Esophagus squamous epithelium (tissue), 5 donors: ENCODE measurements at places on chromosomes 1 and 21.
A peak's percentile ranks its signal among the peaks of the same experiment; 100 is the strongest.

DNA sequence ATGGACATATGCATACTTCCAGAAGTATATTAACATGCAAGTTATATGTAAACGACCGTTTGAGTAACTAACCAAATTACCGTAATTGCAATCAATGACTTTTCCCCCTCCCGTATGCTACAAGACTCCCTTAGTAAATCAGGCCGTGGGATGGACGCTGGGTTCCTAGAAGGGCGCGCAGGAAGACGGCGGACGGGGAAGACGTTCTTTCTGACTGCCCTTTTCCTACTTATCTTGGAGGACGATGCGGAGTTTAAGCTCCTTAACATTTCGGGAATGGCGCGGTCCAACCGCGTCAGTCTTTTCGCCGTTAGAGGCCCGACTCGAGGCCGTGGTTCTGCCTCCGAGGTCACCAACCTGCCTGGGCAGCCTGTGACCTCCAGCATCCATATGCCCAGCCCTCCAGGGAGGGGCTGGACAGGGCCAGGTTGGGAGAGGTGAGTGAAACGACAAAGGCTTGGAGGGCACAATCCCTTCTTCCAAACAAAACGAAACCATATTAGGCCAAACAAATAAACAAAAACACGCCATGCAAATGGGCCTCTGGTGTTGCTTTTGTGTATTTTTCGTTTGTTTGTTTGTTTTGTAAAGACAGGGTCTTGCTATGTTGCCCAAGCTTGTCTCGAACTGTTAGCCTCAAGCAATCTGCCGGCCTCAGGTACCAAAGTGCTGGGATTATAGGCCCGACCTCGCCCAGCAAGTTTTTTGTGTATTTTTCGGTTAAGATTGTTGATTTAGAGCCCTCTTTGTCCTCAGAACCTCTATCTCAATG lies 873 bp upstream of the PI4KB start:
- DNase-seq = no peak

GRCh38 chr1:76450229-76450628 lies 375.7 kb downstream of the ST6GALNAC3 start:
- DNase-seq = no peak

- DNase-seq = no peak
These were observed 1.0 kb upstream of the GALNT2 start for GRCh38 chr1:230066031-230066430.

- no peak for DNase-seq
These were observed 37.0 kb downstream of the ZBTB8B start for GRCh38 chr1:32501865-32502264.

GRCh38 chr1:216476341-216476740 lies 53.1 kb upstream of the USH2A start:
- no peak for DNase-seq

DNA sequence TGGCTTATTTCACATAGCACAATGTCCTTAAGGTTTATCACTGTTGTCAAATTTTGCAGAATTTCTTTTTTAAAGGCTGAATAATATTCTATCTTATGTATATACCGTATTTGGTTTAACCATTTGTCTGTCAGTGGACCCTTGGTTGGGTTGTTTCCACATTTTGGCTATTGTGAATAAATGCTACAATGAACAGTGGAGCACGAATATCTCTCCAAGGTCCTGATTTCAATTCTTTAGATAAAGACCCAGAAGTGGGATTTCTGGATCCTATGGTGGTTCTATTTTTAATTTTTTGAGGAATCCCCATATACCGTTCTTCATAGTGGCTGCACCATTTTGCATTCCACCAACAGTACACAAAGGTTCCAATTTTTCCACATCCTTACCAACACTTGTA lies 5.8 kb upstream of the ZBTB17 start:
- no peak for DNase-seq

DNA sequence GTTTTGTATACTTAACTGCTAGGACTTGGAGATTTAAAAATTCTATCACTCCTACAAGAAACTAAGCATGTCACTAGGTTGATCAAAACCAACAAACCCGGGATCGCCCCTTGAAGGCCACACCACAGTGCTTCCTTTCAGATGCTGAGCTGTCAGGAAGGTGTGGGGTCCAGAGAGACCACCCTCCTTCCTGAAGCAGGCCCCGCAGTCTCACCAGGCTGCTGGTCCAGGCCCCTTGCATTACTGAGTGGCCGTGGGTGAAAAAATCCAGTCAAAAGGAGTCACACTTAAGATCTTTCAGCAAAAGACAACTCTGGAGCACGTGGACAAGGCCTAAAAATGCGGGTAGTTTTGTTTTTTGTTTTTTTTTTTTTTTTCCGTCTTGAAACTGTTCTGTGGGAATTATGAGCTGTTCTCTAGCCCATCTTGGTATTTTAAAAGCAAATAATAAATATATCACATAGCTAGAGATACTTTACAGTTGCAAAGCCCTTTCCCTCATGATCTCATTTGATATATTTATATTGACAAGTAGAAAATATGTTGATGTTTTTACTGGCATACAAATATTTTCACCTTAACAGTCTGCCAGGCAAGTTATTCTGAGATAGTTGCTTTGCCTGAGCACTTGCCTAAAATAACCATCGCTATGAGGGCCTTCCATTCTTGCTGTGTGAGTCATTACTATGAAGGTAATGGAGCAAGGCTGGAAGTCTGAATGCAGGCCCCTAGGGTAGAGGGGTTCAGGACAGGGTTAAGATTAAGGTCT lies 73.1 kb upstream of the EDEM3 start:
- DNase-seq = no peak

- DNase-seq = no peak
These were observed 1.9 kb upstream of the ID3 start for GRCh38 chr1:23561076-23561812.

- DNase-seq = no peak
These were observed 341.8 kb downstream of the USH2A start for GRCh38 chr1:216081445-216081844.

DNA sequence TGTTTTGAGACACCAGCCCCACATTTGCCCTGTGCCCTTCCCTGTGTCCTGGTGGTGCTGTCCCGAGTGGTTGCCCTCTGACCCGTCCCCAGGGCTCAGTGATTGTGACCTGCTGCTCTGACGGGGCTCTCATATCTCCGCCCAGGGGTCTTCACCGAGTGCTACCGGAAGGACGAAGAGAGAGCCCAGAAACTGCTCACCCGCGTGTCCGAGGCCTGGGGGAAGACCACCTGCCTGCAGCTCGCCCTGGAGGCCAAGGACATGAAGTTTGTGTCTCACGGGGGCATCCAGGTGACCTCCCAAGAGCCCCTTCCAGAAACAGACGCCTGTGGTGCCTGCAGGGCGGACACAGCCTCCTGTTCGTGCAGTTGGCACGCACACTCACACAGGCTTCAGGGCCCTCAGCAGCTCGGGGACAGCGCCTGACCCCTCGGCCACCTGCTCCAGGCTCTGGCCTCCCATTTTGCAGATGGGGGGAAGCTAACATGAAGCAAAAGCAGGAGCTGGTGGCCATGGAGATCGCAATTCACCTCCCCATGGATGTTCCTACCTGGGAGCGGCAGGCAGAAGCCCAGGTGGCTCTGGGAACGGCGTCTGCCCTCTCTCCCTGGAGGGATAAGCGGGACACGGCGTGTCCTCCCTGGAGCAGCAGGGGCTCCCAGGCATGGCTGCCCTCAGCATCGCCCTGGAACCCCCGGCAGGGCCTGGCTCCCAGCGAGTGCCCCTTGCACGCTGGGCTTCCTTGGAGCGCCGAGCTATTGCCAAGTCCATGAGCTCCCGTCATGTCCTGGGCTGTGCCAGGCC lies 45.9 kb downstream of the TRPM2 start:
- no peak for DNase-seq

GRCh38 chr1:55078470-55078869 lies 39.1 kb downstream of the PCSK9 start:
- no peak for DNase-seq

DNA sequence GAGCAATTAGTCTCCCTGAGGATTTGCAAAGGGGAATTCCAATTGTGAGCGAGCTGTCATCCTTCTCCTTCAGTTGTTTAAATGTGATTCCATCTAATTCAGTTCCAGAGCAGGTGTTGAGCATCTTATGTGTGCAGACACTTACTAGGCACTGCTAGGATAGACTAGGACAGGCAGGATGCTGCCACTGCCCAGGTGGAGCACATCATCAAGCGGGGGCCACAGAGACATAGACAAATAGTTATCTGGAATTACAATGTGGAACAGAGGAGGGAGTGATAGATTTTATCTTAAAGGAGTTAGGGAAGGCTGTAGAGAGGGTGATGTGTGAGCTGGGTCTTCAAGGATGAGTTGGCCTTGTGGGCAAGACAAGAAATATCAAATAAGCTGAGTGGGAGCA lies 55.9 kb downstream of the CDC7 start:
- DNase-seq = no peak

DNA sequence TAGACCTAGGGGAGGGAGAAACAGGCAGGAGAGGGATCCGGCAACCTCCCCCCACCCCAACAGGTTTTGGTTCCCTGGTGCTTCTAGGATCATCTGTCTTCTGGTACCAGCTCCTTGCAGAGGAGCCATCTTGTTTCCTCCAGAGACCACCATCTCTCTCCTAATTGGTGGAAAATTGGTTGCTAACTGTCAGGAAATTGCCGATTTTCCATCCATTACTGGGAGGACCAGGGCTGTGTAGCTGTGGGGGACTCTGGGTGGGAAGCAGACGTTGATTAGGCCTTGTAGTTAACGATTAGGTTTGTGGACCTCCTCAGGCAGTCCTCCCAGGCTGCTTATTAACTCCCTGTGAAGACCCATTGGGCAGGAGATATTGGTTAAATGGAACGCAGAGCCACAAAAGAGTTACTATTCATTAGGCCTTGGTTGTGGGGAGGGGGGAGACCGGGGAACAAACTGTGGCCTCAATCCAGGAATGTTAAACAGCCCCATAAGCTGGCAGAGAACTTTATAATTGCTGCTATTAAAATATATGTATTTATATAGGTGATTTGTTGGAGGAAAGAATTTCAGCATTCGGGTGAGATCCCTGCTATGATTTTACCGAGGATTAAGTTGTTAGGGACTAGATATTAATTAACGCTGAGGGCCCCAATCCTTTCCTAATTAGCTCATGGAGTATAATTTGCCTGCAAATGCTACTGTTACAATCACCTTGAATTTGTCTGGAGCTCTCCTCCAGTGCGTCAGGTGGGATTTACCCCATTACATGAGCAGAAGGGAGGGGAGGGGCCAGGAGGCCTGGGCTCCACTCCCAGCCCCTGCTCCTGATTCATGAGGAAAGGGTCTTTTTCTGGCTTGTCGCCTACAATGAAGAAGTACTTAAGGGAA lies 61.2 kb upstream of the TRABD2B start:
- DNase-seq = no peak

- DNase-seq = no peak
These were observed 52.8 kb upstream of the ADGRL4 start for GRCh38 chr1:79059341-79059740.

DNA sequence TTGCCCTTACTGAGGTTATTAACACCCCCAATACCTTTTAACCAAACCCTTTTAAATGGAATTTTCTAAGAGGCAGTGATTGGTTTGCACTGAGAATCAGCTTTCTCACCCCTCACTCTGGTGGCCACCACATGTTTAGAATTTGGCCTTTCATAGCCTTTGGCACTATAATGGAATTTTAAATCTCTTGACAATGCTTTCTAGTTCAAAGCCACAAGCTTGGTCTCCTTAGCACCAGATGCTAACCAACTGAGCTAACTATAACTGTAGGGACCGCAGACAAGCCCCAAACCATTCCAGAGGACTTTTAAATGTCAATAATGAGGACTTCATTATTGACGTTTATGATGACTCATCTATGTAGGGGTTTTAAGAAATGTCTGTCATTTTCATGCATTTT lies 238.7 kb upstream of the SNX7 start:
- DNase-seq = no peak

DNA sequence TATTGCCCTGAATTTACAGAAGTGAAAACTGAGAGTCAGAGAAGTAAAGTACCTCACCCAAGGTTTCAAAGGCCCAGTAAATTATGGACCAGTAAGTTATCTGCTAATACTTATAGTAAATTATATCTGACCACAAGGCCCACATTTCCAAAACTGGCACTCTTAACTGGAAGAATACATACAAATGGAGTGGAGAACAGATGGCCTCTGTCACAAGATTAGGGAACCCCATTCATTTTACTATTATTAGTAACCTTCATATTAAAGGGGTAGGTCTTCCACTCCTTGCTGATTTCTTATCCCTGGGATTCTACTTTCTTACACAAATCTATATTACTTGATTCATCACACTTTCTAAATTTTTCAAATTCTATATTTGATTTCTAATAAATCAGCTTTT lies 588.8 kb downstream of the NEGR1 start:
- no peak for DNase-seq

- no peak for DNase-seq
These were observed 34.4 kb downstream of the CAPN9 start for GRCh38 chr1:230781594-230781993.

- DNase-seq = peak; percentile 51
These were observed 648 bp downstream of the S100PBP start for GRCh38 chr1:32817815-32818786.

DNA sequence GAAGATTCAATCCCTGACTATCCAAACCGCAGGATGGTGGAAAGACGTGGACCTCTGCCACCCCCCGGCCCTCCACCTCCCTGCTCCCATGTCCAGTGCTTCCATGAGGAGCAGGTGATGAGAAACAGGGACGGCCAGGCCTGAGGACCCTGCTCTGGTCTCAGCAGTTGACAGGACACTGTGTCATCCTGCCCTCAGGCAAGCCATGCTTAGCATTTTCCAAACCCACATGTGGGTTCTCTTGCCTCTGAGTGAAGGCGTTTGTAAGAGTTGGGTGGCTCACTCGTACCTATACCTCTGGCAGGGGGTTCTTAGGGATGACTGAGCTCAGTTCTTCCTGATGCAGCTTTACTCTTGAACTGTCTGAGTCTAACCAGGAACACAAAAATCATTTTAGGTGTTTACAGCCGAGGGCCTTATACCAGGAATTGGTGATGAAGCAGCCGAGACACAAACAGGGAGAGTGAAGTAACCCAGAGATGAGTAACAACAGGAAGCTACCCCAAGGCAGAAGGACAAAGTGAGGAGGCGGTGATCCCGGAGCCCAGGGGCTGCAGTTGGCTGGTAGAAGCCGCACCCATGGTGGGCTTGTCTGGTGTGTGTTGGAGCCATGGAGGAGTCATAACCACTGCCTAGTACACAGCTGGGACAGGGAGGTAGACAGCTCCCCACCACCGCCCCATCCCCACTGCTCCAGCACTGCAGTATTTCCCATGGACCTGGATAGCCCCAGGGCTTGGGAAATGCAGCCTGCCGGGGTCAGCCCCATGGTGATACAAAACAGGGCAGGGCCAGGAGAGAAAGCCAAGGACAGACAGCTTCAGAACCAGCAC lies 21.4 kb downstream of the MYBPH start:
- DNase-seq = no peak

GRCh38 chr1:28163496-28164161 lies 12.9 kb downstream of the PTAFR start:
- no peak for DNase-seq
